ENCODE measurements at places on chromosomes 12 and 14. TPM values are rescaled to one million over a fixed set of nuclear protein-coding genes. Genes with fewer than 3 reads are reported as not detected.

Gene IFNG-AS1
- not detected for total RNA-seq

- no peaks in the 10 kb centered on the region for H3K4me1 ChIP-seq
- H3K36me3 ChIP-seq, result no peaks in the 10 kb centered on the region
- H3K27ac ChIP-seq, result no peak overlapping the region
- H3K27me3 ChIP-seq, result peaks cover 3% of the 10 kb centered on the region
These were observed 91.9 kb downstream of the FRMD6 start for GRCh38 chr14:51743588-51744000.

Gene COX8C
- total RNA-seq, result not detected

Gene KRT6B
- not detected for total RNA-seq

GRCh38 chr14:66405158-66405557, 81.0 kb upstream of the CCDC196 start:
- H3K36me3 ChIP-seq, result no peaks in the 10 kb centered on the region
- peaks cover 3% of the 10 kb centered on the region for H3K27me3 ChIP-seq
- H3K27ac ChIP-seq, result no peak overlapping the region
- peaks cover 2% of the 10 kb centered on the region for H3K4me1 ChIP-seq
- DNase-seq, result no peak

- no peak overlapping the region for H3K27ac ChIP-seq
- no peaks in the 10 kb centered on the region for H3K36me3 ChIP-seq
- DNase-seq, result no peak
- no peak overlapping the region for H3K4me3 ChIP-seq
- H3K4me1 ChIP-seq, result no peaks in the 10 kb centered on the region
These were observed 171.1 kb downstream of the RPAP3 start for GRCh38 chr12:47534695-47535094.

Gene ANO4
- not detected for total RNA-seq

GRCh38 chr12:1429980-1430379, 164.4 kb downstream of the FBXL14 start:
- no peaks in the 10 kb centered on the region for H3K27me3 ChIP-seq
- no peaks in the 10 kb centered on the region for H3K4me1 ChIP-seq
- no peak overlapping the region for H3K4me3 ChIP-seq
- no peak for DNase-seq

All from activated CD4-positive, alpha-beta T cell treated with anti-CD3 and anti-CD28 coated beads, Interleukin-2, amount 10 ng/mL, durations not matched to agents 24 days and 14 days (primary cell).